Stimulated activated naive B cell treated with anti-CD40 and anti-IgM and Interleukin-4, amounts not matched to agents 10 μg/mL and 1 μg/mL and 100 μg/mL, for 72 hours (primary cell): ENCODE measurements at places on chromosomes 12 and 14.
A peak's percentile ranks its signal among the peaks of the same experiment; 100 is the strongest.

GRCh38 chr14:32977913-32978312 lies 39.2 kb downstream of the NPAS3 start:
- no peak for DNase-seq

DNA sequence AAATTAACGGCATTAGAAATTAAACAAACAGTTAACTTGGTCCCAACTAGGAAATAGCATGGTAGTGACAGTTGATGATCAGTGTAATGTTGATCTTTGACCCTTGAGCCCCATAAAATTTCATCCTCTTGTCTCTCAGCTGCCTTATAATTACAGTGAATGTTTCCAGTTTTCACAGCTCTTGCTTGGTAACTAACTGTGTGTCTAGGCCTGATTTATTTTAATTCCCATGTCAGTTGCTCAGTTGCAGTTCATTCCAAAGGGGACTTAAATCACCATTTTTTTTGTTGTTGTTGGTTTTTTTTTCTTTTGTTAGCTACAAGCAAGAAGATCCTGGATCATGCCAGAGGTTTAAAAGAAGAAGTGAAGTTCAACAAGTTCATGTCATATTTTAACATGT lies 1883.7 kb upstream of the FLRT2 start:
- DNase-seq, result no peak

GRCh38 chr12:124463341-124463921 lies 104.0 kb downstream of the NCOR2 start:
- DNase-seq, result no peak

- peak; percentile 35 for DNase-seq
Observed at GRCh38 chr12:3976351-3976938, 103.2 kb upstream of the PARP11 start.

DNA sequence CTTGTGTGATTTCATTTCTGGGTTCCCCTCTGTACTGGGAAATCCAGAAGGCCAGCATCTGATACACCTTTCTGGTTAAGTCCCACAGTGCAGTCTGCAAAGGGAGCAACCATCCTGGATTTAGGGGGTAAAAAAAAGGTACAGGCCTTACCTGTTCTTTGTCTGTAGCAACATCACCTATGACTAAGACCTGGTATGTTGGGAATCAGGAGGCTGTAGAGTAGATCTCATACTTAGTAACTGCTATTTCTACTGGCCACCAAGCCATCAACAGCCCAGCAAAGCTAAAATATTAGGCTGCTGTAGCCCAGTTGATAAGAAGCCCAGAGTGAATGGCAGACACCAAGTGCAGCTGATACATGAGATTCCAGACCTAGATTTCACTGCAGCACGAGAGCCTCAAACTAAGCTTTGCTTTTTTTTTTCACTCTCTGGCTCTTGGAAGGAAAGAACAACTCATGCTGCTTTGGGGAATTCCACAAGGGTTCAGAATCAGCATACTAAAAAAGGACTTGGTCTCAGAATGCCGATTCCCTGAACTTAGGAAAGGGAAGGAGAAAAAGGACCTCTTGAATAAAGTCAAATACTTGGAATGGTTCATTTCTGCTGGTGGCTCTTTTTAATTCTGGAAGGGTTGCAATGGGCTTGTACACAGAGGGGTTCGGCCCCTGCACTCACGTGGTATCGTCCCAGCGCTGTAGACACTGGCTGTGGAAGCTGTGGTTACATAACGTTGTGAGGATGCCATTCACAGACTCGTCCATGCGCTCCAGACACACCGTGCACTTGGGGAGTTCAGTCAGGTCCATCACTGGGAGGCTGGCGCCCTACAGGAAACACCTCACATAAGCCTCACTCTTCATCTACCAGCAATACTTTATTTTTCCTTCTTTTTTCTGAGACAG lies 20.5 kb downstream of the BRAP start:
- DNase-seq, result no peak

DNA sequence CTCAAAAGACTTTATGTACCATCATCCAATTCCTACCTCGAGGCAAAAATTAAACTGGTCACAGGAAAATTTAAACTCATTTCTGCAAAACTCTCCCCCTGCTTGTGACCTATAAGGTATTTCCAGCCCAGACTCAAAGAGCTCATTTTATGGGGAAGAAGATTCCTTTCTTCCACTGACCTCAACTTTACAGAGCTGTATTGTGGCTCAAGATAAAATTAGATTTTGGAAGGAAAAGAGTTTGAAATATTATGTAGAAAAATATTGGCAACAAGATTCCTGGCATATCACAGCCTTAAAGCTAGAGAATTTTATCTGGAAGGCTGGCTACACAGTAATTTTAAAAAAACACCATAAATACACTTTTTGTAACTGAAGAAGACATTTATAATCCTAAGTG lies 91.7 kb downstream of the STXBP6 start:
- DNase-seq, result no peak

GRCh38 chr14:86153480-86153879 lies 623.5 kb downstream of the FLRT2 start:
- no peak for DNase-seq
